ENCODE measurements at places on chromosomes 2 and 18.

- no peak for DNase-seq
Measured at GRCh38 chr2:32342801-32343200, 14.0 kb upstream of the BIRC6 start.

DNA sequence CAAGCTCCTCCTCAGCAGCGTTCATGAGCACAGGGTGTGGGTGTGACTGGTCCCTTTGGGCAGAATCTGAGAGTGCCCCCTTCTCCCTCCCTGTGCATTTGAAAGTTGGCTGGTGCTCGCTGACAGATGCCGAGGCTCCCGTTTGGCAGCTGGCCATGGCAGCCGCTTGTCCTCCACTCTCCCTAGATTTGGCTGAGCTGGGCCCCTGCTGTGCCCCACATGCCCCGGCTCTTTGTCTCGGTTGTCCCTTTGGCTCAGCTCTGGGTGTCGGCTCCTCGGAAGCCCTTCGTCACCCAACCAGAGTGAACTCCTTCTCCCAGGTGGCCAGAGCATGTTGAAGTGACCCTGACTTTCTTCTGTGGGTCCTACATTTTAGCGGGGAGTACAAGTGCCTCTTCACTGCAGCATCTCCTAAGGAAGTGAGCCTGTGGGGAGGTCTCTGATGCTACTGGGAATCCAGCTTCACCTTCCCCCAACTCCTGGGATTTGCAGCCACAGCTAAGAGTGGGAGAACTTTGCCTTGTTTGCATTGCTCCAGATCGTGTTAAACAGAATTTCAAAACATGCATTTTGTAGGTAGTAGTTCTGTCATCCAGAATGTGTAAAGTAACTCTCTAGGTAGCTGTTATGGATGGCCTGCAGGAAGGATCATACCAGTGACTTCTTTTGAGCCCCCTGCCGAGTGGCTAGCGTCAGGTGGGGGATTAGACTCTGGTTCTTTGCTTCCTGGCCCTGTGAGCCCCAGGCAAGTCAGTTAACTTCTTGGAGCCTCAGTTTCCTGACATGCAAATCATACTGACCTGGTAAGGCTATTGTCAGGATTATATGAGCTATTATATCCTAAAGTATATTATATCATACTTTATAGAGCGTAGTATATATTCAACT is 24.2 kb downstream of the HPCAL1 start:
- no peak for DNase-seq

GRCh38 chr2:159712929-159713420 is 669 bp downstream of the MARCHF7 start:
- DNase-seq, result no peak

- no peak for DNase-seq
Measured at GRCh38 chr2:2974982-2975381, 402.6 kb downstream of the EIPR1 start.

DNA sequence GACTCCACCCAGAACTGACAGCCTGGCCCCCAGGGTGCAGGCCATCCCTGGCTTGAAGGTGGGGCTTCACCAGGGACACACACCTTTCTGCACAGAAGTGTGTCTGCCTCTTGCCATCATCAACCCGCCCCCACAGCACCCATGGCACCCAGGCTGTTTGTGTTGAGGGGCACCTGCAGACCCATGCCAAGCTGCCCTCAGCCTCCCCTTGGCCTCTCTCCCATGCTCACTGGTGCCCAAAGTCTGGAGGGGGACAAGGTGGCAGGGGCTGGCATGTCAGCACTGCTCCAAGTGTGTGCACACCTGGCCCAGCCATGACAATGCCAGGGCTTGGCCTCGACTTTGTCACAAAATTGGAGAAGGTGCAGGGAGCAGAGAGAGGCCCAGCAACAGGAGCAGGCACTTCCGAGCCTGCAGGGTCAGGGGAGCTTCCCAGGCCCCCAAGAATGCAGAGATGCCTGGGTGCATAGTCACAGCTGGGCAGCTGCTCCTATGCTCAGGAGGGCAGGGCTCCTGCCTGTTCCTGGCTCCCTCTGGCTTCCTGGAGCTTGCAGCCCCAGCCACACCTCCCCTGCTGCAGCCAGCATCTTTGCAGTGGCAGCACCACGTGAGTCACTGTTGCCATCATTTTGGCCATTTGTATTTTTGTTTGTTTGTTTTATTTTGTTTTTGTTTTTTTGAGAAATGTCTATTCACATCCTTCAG is 280.6 kb upstream of the UBE2E3 start:
- no peak for DNase-seq

DNA sequence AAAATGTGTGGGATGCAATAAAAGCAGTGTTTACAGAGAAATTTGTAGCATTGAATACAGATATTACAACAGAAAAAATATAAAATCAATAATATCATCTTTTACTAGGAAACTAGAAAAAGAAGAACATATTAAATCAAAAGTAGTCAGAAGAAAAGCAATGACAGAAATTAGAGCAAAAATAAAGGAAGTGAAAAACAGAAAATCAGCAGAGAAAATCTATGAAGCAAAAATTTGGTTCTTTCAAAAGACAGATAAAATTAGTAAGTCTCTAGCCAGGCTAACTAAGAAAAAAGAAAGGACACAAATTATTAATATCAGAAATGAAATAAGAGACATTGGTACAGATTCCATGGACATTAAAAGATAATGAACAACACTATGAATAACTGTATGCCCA is 212.0 kb upstream of the MGAT5 start:
- no peak for DNase-seq

DNA sequence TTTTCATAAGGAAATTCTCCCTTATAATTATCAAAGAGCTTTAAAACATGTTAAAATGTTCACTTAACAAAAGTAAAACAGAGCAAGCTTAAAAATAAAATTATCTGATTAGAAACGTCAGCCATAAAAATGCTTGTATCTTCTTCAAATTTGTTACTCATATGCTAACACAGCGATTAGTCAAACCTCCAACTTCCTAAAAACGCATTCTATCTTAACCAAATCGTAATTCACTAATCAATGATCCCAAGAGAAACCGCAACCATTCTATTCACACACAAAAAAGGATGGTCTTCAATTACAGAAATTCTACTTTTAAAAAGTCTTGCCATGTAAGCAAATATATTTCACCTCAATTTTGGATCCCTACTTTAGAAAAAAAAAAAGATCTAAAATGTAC is 1.9 kb downstream of the STK17B start:
- no peak for DNase-seq

GRCh38 chr2:126792186-126792585 is 106.5 kb upstream of the TEX51 start:
- no peak for DNase-seq

GRCh38 chr2:2015646-2016045 is 271.3 kb upstream of the PXDN start:
- DNase-seq, result no peak

- DNase-seq, result no peak
Measured at GRCh38 chr2:219332542-219332941, at the start of gene RESP18. TSS of gene RESP18 (minus strand) at chr2:219332744.

- DNase-seq, result no peak
Measured at GRCh38 chr2:656676-657075, 20.5 kb downstream of the TMEM18 start.

GRCh38 chr2:17196380-17196779 is 321.9 kb downstream of the RAD51AP2 start:
- no peak for DNase-seq

- DNase-seq, result no peak
Measured at GRCh38 chr2:188878716-188879115, 95.5 kb upstream of the COL3A1 start.

GRCh38 chr18:25454270-25454659 is 102.3 kb upstream of the ZNF521 start:
- DNase-seq, result no peak

GRCh38 chr2:80326214-80326613 is 21.7 kb upstream of the LRRTM1 start:
- no peak for DNase-seq

DNA sequence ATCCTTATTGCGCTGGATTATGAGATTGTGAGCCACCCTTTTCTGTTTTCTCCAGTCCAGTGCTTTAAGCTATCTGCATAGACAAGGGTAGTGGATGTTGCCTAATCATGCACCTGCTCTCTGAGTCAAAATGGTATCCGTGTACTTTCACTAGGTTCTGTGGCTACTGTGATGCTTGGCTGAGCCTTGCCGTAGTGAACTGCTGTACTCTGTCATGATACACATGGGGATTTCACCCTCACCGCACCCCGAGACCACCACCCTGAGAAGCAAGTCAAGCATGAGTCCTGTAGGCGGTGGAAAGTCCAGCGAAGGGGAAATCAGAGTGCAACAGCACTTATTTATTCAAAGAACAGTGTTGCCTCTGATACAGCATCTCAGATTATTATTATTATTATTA is 55.0 kb downstream of the ARHGAP25 start:
- no peak for DNase-seq

DNA sequence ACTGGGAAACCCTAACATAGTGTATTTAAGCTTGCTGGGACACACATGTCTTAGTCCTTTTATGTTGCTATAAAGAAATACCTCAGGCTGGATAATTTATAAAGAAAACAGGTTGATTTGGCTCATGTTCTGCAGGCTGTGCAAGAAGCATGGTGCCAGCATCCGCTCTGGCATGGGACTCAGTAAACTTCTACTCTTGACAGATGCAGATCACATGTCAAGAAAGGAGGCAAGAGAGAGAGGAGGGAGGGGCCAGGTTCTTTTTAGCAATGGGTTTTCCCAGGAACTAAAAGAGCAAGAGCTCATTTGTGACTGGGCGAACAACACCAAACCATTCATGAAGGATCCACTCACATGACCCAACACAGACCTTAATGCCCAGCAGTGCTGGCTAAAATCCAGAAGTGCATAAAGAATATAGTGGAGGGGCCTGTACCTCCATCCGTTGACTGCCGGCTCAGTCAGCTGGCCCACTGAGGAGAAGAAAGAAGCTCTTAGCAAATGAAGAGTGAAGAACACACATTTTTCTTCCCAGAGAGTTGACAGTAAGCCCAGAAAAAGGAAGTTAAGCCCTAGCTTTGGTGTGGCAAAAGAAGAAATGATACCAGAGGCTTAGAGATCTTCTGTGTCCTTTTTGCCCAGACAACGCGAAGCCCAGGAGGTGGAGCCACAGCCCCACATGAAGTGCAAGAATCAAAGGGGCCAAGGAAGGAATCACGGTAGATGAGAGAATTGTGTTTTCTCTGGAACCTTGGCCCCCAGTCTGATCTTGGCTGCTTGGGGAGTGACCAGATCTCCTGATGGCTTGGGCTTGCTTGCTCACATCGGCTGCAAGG is 183.5 kb upstream of the FAM98A start:
- no peak for DNase-seq

- DNase-seq, result no peak
Measured at GRCh38 chr2:187483537-187483936, 35.5 kb upstream of the CALCRL start.

GRCh38 chr2:237092920-237093781 is 7.5 kb downstream of the COPS8 start:
- no peak for DNase-seq

DNA sequence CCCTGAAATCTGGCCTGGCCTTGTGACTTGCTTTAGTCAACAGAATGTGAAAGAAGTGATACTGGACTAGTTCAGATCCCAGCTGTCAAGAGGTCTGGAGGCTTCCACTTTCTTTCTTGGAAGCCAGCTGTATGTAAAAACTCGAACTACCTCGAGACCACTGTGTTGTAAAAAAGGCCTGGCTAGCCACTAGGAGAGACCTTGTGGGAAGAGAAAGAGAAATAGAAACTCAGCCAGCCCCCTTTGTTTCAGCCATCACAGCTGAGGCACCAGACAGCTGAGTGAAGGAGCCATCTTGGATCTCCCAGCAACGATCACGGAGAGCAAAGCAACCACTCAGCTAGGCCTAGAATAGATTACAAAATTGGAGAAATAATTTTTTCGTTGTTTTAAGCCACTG is 324.9 kb upstream of the TCF4 start:
- DNase-seq, result no peak

GRCh38 chr2:168758970-168759820 is 43.2 kb upstream of the NOSTRIN start:
- DNase-seq, result no peak

- DNase-seq, result no peak
Measured at GRCh38 chr18:62881509-62882016, 166.2 kb downstream of the PHLPP1 start.

- no peak for DNase-seq
Measured at GRCh38 chr18:9328776-9329175, 5.8 kb upstream of the TWSG1 start.

DNA sequence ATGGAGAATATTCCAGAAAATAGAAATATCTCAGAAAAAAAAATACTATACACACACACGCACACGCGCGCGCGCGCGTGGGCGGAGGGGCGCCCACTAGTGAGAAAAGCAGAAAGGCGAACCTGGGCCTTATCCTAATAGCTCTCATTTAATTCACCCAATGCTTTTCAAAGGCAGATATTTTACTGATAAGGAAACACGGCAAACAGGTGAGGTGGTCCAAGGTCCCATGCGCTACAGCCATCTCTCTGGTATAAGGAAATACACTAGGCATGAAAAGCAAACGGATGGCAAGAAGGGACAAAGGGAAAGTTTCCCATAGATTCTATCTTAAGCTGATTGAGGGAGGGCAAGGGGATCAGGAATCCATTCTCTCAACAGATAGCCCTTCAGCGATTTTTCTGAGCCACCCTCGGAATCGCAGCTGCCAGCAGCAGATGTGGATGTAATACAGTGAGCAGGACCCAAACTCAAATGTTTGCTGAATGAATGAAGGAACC is 136.7 kb downstream of the TMEM247 start:
- no peak for DNase-seq

DNA sequence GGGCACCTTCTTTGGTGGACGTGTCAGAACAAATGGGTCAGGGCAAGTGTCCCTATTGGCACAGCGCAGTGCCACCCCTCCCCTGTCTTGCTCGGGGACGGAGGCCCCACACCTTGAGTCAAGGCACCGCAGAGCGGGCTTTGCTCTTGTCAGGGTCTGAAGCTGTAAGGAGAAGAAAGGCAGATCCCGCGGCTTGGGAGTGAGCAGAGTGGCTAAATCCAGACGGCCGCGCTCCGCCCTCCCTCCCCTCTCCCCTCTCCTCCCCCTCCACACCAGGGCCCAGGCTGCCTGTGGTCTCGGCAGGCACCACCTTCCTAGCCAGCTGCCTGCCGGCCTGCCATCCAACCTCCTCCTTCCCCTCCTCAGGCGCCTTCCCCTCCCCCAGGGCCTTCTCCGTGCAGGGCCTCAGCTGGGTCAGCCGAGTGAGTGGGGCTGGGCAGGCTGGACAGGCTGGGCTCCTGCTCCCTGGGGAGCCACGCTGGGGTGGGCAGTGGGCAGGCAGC is 25.8 kb downstream of the SPEG start:
- no peak for DNase-seq

- DNase-seq, result no peak
Measured at GRCh38 chr2:209473930-209474419, 50.1 kb downstream of the MAP2 start.

DNA sequence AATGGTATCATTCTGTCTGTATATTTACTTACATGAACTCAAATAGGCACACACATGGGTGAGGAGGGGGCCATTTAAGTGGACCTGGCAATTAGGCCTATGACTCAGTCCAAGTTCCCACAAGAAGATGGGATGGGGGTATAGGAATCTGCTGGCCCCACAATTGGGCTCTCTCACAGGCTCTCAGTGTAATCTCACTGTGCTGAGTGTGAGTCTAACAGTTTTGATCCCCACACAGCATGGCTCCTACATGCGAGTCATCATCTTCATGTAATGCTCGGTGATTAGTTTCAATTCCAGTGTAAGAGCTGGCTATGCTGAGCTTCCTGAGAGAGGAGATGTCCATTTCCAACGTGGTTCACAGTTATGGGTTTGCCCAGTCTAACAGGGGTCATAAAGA is 114.0 kb downstream of the GATA6 start:
- no peak for DNase-seq

- DNase-seq, result no peak
Measured at GRCh38 chr2:240151477-240152031, 11.1 kb upstream of the OTOS start.

Measured in omental fat pad (tissue), 4 donors.